ENCODE measurements at places on chromosomes 3 and 15.

DNA sequence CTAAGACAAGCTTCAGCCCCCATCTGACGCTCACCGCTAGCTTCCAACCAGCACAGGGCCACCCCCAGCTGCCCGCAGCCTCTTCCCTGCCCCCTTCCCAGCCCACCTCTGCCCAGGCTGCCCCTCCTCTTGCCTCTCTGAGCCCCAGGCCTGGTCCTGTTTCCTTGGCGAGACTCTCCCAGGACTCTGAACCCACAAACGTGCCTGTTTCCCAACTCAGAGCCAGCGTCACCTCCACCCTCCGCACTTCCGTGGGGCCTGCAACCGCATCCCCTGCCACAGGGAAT, 35.0 kb downstream of the ZXDC start:
- DNase-seq: no peak

- DNase-seq: no peak
These were observed 98.2 kb downstream of the FBN1 start for GRCh38 chr15:48547286-48547685.

DNA sequence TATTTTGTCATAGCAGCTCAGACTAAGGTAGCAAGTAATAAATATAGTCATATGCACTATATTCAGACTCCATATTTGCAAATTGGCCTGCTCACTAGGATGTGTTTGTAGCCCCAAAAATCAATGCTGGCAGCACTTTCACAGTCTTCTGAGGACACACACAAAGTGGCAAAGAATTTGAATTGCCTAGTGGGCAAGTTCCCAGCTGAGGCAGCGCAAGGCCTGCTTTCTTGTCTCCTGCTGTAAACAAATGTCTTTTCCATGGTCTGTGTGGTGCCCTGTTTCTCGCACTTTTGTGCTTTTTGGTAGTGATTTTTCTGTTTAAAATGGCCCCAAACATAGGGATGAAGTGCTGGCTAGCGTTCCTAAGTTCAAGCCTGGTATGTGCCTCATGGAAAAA, 416.0 kb downstream of the OCA2 start:
- DNase-seq: no peak

DNA sequence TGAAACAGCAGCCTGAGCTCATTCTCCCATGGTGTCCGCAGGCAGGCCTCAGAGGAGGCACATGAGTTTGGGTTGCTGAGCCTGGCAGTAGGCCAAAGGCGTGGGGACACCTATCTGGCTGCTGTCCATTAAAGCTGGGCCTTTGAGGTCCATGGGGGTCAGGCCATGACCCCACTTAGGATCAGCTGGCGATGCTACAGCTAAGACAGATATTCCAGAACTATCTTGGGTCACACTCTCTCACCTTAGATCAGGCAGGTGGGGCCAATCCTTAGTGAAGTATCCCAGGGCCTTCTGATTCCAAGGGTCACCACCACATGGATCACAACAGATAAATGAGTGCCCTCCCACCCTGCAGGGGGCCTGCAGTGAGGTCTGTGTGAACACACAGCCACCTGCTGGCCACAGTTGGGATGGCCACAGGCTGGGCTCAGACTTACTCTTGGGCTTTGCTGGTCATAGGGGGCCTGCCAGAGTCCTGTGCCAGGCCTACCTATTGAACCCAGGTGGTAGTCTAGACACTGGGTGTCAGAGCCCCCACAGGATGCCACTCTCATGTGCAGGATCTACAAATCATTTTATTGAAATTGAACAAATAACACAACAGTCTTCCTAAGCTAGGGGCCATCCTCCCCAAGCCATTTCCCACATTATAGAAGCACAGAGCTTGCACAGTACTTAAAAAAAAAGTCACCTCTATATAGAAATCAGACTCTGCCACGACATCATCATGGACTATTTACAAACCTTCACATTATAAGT, 2.0 kb upstream of the HYAL2 start:
- DNase-seq: no peak

DNA sequence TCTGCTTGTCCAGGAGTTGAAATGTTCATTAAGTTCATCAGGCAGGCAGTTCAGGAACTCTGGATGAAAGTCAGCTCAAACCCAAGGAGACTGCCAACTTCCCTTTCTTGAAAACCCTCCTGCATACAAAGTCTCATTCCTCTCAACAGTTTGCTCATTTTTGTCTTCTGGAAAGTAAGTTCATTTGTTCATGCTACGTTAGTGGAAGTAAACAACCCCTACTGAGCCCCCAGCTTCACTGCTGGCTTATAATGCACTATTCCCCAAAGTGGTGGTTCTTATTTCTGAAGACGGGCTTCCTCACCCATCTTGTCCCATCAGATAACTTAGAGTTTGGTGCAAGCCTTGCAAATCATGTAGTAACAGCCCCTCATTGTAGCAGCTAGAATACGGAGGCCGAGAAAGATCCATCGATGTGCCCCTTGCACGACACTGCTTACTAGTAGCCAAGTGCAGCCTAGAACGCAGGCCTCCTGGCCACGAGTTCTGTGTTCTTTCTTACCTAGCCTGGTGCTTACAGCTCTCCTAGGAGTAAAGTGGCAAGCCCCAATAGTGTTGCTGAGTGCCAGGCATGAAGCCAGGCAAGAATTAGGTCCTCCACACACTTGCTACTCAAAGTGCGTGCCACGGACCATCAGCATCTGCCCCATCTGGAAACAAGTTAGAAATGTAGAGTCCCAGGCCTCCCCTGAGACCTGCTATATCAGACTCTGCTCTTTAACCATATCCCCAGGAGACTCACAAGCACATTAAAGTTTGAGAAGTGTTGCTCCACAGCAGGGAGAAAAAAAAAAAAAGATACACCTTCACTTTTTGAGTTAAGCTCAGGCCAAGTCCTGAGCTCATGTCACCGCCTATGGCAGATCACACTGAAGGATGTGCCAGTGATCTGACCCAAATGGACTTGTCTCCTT, 82.5 kb downstream of the RFTN1 start:
- DNase-seq: no peak

DNA sequence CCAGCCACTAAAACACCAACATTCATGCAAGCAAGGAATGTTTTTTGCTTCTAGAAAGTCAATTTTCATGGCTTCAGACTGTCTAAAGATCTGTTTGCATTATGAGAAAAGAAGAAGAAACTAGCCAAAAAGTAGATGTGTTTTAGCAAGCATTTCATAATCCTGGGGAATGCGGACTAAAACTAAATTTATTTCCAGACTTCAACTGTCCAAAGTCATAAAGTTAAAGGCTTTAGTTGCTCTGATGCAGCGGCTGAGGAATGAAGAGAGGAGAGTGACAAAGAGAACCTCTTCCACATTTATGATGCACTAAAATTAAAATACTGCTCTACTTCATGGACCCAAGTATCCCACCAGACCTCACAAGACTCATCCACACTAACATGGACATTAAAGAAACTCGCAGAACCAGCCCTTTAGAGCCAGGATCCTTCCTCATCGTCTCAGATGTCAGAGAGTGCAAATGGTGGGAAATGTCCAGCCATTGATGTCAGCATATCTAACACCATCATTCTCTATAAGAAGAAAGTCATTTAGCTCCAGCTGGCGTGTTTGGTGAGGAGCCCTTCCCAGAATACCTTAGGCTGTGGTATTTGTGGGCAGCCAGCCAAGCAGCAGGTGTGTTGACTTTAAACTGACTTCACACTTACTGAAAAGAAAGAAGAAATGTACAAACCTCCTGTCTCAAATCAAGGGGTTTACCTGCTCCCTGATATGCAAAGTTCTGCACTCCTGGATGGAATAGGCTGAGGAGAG, 17.4 kb downstream of the FYCO1 start:
- no peak for DNase-seq

DNA sequence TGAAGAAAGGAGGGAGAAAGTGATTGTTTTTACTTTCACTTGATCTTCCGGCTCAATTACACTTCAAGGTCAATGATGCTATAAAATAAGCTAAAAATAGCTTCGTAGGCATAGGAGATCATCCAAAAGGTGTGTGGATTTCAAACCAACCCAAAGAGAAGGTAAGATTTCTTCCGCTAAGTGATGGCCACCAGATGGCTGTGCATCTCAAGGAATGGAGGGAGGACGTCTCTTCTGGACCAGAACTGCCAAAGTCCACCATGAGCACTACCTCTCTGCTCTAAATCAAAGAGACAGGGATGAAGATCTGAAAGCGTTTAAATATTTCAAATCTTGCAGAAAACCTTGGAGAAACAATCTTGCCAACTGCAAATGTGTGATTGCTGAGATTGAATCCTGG, 199.1 kb upstream of the ZPLD1 start:
- no peak for DNase-seq

Measured in type B pancreatic cell (in vitro differentiated cells).